Muscle of back (tissue), 13 donors: ENCODE measurements at places on chromosomes 1 and 21. TPM values are rescaled to one million over a fixed set of nuclear protein-coding genes. Genes with fewer than 3 reads are reported as not detected.

SOD1 gene
- 161 TPM for polyA plus RNA-seq

AMY2A gene
- not detected for polyA plus RNA-seq

CFAP57 gene
- 0.14 TPM for polyA plus RNA-seq

GRCh38 chr21:39251326-39251725 lies 62.1 kb downstream of the BRWD1 start:
- DNase-seq = peak; percentile 1

- DNase-seq = no peak
Observed at GRCh38 chr1:184085667-184086066, 34.1 kb downstream of the TSEN15 start.

- DNase-seq = no peak
Observed at GRCh38 chr1:199448646-199449045, 578.9 kb upstream of the NR5A2 start.

- no peak for DNase-seq
Observed at GRCh38 chr21:39114871-39115575, 68.2 kb downstream of the PSMG1 start.

- DNase-seq = no peak
Observed at GRCh38 chr1:219965285-219966070, 37.1 kb upstream of the SLC30A10 start.
